ENCODE measurements at places on chromosomes 16 and 17.

DNA sequence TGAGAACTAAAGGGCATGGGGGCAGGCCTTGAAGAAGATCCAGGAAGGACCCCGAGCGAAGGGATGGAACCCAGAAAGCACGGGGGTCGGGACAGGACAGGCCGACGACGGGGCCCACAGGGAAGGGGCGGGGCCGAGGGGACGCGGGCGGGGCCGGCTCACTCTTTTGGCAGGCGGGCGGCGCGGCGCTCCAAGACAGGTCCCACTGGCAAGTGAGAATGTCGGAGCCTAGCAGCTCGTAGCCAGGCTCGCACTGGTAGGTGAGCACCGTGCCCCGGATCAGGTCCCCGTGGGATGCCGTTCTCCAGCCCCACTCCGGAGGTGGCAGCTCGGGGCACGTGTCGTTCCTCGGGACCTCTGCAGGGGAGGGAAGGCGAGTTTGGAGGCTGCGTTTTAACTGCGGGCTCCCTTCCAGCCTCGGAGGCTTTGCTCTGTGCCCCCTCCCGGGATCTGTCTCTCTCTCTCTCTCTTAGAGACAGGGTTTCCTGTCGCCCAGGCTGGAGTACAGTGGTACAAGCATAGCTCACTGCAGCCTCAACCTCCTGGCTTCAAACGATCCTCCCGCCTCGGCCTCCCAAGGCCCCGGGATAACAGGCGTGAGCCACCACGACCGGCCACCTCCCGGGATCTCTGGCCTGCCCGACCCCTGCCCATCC lies 13.7 kb upstream of the CDIPT start:
- DNase-seq: no peak

GRCh38 chr16:16025214-16025968 lies 76.0 kb downstream of the ABCC1 start:
- DNase-seq: no peak

- no peak for DNase-seq
Observed at GRCh38 chr16:66881014-66881417, 701 bp downstream of the PDP2 start.

GRCh38 chr17:45296833-45297124 lies 20.0 kb downstream of the MAP3K14 start:
- no peak for DNase-seq

- no peak for DNase-seq
Observed at GRCh38 chr16:22240023-22240710, 34.1 kb downstream of the EEF2K start.

- no peak for DNase-seq
Observed at GRCh38 chr17:50211249-50212120, 10.1 kb upstream of the COL1A1 start.

DNA sequence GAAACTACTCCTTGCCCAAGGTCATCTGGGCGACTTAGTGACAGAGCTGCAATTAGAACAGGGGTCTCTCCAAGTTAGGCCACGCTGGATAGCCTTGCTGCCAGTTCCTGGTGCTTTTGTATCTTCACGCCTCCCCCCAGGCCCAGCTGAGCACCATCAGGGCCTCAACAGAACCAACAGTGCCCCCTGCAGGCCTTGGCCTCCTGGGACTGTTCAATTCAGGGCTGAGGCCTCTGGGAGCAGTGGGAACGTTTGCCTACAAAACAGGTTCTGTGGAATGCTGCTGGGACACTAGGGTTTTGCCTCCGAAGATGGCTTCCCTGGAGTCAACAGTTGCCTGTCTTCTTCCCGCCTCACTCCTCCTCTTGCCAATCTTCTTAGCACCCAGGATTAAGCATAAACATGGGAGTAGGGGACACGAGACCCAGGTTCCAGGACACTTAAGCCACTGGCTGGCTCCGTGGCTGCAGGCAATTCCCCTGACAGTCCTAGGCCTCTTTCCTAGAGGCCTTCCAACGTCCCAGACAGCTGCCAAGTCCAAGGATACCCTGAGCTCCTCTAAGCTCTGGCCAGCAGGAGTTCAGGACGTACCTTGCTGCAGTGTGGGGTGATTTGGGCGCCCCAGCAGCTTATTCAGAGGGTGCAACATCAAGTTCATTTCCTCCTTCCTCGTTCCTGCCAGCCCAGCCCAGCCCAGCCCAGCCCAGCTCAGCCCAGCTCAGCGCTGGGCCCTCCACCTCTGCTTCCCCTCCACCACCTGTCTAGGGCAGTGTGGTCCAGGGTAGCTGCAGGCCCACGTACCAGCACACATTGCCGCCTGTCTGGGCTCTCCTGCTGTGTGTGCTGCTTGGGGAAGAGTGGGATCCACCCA lies 246.6 kb upstream of the RPL38 start:
- no peak for DNase-seq
